ENCODE measurements at places on chromosomes 16 and 17.

- no peak for DNase-seq
Measured at GRCh38 chr17:77314601-77315000, 173.8 kb downstream of the SEC14L1 start.

- DNase-seq, result no peak
Measured at GRCh38 chr17:31472137-31472536, 80.7 kb downstream of the RAB11FIP4 start.

DNA sequence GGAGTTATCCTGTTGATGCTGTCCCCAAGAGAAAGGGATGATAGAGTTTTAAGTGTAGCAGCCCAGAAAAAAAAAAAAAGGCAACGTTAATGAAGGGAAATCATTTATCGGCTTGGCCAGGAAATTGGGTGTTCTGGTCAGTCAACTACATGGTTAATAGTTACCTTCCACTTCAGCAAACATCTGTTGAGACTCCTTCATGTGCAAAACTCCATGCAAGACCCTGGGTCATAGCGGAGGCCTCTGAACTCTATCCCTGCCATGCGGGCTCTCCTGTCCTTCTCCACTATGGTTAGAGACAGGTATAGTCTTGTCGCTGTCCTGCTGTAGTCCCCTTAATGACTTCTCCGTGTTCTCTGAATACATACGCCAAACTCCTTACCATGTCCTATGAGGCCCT, 3.5 kb upstream of the LYRM9 start:
- no peak for DNase-seq

DNA sequence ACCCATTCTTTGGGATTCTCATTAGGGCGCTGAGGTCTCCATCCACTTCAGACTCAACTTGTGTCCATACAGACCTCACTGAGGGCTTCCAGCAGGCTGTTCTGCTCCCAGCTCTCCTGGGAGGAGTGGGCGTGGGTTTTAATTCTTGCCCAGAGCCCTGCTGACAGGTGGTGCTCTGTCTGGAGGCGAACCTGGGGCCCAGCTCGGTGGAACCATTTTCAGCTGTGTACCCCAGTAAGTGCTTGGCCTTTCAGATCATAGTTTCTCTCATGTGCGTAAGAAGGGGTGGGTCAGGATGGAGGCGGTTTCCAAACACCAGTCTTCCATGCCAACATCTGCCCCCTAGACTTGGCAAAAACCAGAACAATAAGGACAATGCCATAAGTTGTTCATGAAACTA, 21.4 kb upstream of the NKD1 start:
- no peak for DNase-seq

DNA sequence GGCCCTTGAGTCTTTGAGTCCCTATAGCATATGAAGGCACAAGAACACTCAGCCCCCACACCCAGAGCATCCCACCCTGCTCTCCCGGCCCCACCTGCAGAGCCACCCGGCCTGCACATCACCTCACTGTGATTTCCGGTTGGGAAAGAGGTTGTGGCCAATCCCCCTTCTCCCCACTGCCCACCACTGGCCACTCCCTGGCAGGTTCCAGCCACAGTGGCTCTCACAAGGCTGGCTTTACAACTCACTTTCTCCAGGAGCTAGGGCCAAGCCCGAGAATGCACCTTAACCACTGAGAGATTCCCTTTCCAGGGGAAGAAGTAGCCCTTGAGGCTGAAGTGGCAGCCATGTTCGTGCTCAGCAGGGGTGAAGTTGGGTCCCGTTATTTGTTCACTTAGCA, 123.9 kb downstream of the C16orf78 start:
- no peak for DNase-seq

GRCh38 chr16:10839279-10839666, 20.7 kb upstream of the TVP23A start:
- DNase-seq, result no peak

GRCh38 chr16:72187551-72187950, 15.6 kb upstream of the PMFBP1 start:
- DNase-seq, result no peak

- DNase-seq, result no peak
Measured at GRCh38 chr17:41511116-41511515, 5.7 kb upstream of the KRT13 start.

GRCh38 chr17:81667754-81668153, 1.2 kb downstream of the CCDC137 start:
- no peak for DNase-seq

DNA sequence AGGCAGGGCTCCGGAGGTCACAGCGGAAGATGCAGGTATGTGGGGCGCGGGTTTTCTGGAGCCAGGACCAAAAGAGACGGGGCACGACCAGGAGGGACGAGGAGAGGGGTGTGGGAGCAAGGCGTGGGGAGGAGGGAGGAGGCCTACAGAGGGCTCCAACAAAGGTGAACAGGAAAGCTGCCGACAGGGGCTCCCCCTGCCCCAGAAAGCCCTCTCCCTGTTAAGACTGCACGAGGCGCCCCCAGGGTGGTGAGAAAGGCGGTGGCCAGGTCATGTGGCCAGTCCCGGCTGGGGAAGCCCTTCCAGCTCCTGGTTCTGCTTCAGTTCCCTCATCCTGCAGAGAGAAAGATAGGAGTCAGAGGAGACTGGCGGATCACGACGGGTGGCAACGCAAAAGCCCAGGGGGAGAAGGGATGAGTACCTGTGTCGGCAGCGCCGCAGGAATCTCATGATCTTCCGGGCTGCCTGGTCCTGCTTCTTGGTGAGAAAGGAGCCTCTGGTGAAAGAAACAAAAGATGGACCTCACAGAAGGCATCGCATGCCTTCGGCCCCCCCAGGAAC, 949 bp upstream of the SPAG7 start:
- no peak for DNase-seq

DNA sequence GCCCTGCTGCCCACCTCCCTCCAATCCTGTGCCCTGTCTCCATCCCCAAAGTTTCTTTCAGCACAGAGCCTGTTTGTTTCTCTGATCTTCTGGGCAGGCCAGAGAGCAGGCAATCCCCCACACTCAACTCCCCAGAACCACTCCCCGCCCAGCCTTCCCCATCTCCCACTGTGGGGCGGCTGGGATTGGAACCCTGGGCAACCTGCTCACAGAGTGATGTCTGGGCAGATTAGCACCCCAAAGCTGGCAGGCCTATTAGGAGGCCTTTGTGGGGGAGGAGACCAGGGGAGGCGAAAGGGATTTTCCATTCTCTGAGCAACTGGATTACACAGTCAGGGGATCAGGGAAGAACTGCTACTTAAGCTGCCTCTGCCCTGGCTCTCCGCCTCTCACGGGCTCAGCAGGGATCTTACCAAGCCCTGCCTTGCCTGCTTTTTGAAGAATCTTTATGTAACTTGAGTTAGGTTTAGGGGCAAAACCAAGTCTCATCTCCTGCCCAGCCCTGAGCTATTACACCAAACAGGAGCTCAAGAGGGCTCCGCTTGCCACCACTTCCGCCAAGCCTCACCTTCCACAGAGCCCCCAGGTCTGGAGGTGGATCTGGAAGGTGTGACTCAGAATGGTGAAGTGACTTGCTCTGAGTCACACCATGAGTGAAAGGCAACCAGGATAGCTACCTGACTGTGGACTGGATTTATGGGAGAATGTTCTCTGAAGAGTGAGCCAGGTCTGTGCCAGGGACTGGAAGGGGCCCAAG, 16.0 kb upstream of the LHX1 start:
- no peak for DNase-seq

DNA sequence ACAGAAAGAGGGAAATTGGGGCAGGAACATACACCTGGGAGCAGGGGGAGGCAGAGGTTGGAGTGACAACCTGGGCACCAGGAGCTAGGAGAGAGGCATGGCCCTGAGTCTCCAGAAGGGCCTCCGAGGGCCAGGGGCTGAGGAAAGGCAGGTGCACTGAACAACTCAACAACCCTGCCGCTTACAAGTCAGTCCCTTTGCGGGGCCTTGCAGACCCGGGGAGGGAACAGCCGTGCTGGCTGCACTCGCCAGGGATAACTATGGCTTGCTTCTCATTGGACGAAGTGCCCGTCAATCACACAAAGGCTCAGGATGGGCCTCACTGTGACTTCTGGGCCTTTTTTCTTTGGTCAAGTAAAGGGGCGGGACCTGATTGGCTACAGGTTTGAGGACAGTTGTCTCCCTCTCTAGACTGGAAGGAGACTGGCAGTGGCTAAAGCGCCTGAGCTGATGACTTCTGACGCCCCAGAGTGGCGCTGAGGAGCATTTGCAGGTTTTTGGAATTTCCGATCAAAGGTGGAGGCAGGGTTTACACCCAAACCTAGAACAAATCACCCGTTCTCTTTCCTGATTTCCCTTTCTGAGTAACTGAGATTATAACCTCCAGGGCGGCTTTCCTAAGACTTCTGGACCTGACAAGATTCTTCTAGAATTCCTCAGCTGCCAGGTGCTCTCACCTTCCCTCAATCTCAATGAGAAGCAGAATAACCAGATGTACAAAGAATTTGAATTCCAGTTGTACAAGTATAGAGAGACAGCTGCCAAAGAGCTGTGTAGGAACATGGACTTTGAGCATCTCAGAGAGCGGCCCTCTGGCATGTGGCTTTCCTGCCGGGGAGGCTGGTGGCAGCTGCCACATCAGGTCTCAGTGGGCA, 27.6 kb upstream of the ST6GALNAC2 start:
- DNase-seq, result no peak
